ENCODE measurements at places on chromosomes 3 and 15. TPM values are rescaled to one million over a fixed set of nuclear protein-coding genes. Genes with fewer than 3 reads are reported as not detected.

TGM4 gene
- not detected for total RNA-seq

C3orf85 gene
- not detected for total RNA-seq

DUOX2 gene
- 366 TPM for total RNA-seq

ARHGAP31 gene
- total RNA-seq = 22.6 TPM

FETUB gene
- total RNA-seq = not detected

LRIG1 gene
- total RNA-seq = 64.4 TPM

DNA sequence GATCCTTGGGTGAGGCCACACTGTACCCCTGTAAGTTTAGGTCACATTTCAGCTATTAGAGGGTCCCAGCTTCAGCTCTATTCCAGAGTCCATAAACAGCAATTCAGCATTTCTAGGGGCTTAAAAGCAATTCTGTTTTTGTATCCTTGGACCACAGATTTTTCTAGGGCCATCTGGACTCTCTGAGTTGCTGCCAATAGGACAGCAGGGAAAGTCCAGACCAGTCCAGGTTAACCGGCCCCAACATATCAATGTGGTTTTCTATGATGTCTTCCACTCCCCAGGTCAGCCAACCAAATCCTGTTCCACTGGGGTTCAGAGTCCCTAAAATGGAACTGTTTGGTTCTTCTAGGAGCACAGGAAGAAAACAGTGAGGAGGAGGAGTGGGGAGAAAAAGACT, 40.0 kb downstream of the TYRO3 start:
- no peak for DNase-seq

DNA sequence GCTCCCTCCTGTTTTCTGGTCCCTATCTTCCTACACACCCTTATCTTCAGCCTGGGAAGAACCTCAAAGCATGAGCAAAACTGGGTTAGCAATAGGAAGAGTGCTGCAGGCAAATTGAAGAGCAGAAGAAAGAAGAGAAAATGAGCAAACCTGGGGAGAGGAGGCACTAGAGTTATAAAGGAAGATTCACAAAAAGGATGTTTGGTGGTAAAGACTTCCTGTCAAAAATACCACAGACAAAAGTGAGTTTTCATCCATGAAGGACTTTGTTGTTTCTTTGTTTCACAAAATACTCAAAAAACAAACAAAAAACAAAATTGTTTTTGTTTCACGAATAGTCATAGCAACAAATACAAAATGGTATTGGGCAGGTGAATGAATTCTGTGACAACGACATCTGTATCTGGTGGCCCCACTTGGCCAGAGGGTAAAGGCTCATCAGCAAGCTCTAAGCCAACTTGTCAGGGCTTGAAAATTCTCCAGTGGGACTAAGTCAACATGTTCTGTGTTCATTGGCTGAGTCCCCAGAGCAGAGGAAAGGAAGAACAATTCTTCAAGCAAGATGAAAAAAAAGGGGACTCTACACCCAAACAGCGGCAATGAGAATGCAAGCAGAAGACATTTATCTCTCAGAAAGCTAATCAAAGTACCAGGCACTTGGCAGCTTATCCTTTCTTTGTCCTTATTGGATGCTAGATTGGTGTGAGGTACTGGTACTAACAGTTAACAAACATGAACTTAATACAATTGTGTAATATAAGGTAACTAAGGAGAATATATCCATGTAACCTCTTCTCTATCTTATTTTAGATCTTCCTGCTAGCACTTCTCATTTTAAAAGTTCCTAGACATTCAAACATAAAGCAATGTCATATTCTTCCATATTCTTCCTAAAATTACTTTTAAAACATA, 9.7 kb downstream of the ATP8B4 start:
- no peak for DNase-seq

- no peak for DNase-seq
Observed at GRCh38 chr15:38588672-38589071, 24.1 kb upstream of the RASGRP1 start.

- no peak for DNase-seq
Observed at GRCh38 chr15:60222404-60222803, 175.4 kb downstream of the ANXA2 start.

DNA sequence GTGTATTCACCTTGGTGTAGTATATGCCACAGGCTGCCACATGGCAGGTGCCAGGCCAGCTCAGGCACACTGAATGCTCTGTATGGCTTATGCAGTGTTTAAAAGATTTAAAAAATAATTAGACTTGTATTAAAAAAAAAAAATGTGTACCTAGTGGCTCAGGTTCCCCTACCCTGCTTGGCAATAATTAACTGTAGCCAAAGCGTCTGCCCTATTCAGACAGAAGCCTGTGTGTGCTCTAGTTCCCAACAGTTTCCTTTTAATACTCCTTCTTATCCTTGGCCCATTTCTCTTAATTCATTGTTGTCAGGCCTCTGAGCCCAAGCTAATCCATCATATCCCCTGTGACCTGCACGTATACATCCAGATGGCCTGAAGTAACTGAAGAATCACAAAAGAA, 752.2 kb upstream of the CFAP20DC start:
- no peak for DNase-seq

GRCh38 chr3:64291345-64291744, 66.1 kb upstream of the PRICKLE2 start:
- DNase-seq = no peak

- DNase-seq = no peak
Observed at GRCh38 chr3:107548601-107549000, 25.8 kb downstream of the BBX start.

DNA sequence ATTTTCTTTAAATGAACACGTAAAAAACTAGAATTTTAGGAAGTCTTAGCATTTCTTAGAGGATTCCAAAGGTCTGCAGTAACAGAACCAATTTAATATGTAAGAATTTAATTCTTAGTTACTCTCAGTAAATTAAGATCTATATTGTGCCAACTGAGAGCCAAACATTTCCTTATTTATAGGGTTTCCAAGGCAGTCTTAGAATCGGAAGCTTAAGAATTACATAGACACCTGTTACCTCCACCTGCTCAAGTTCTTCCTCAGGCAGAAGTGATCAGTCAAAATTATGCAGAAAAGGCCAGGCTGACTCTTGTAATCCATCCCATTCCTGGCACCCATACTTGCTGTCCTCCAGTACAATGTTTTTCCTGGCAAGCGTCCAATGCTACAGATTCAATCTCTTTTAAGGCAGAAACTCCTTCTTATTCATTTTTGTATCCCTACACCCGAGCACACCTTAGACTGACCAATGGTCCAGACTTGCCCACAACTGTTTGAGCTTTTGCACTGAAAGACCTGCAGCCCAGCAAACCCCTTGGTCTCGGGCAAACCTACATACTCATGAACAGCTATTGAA, 64.3 kb downstream of the NCEH1 start:
- DNase-seq = no peak

DNA sequence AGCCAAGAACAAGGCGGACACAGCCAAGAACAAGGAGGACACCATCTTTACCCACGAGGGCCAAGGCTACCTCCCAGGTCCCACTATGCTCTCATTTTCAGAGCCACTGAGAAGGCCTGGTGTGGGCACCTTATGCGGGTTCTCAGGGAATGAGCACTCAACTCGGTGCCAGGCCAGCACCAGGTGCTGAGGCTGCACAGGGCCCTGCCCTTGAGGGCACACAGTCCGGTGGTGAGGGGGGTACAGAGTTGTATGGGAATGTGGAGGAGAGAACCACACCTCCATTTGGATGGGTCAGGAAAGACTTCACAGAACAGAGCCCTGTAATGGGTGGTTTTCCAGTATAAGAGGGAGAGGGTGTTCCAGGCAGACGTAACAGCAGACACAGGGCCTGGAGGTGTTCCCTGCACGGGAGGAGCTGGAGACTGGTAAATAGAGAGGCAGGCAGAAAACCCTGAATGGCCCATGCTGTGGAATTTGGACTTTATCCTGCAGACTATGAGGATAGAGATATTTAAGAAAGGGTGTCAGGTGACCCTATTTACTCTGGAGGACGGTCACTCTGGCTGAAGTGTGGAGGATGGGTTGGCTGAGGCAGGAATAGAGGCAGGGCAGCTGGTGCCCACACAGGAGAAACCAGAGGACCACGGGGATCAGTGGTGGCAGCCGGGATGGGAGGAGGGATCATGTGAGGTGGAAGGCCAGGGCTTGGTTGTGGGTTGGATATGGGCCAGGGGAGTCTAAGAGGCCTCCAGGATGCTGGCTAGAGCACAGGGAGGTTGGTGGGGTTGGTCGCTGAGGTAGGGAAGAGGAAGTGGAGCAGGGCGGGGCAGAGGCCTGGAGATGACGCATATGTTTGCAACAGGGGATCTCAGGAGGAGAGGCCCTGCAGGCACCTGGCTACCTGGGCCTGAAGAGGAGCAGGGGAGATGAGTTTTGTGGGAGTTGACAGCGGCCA, 34.6 kb downstream of the CRABP1 start:
- DNase-seq = peak; percentile 87

- DNase-seq = no peak
Observed at GRCh38 chr15:85137489-85138168, 156.0 kb downstream of the PDE8A start.

- no peak for DNase-seq
Observed at GRCh38 chr3:120192159-120192558, 92.9 kb downstream of the GPR156 start.

- no peak for DNase-seq
Observed at GRCh38 chr15:59751552-59752413, 62.7 kb upstream of the BNIP2 start.

GRCh38 chr15:98580572-98580971, 67.8 kb upstream of the IGF1R start:
- DNase-seq = no peak

- DNase-seq = no peak
Observed at GRCh38 chr15:81511138-81511537, 137.1 kb upstream of the TMC3 start.

DNA sequence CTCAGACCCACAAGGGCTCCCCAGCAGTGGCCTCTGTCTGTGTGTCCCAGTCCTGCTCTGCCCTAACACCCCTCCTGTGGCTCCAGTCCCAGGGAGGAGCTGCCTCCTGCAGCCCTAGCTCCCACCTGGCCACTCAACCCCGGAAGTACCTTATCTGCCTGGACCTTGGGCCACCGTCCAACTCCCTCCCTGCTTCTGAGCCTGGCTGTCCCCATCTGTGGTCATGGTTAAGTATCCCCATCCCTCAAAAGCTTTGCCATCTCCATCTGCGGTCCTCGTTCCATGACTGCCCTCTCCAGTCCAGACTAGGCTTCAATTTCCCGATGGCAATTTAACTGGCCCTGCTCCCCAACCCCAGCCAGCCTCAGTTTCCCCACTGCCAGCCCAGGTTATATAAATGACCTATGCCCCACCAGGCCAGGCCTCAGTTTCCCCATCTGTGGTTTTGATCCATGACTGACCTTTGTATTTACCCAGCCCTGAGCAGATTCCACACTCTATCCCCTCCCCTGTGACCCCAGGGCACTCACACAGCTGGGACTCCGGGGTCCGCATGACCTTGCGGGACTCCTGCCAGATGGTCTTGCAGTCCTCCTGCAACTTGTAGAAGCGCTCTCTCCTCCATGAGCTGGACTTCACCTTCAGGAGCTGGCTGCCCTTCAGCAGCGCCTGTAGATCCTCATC, 9.6 kb downstream of the PLCD1 start:
- no peak for DNase-seq
